ENCODE measurements at places on chromosomes 3 and 15. TPM values are rescaled to one million over a fixed set of nuclear protein-coding genes. Genes with fewer than 3 reads are reported as not detected.

Gene FANCD2OS
- 1.2 TPM for polyA plus RNA-seq

Gene FAM107A
- 4.1 TPM for polyA plus RNA-seq

Gene SLC24A5
- polyA plus RNA-seq, result 0.93 TPM

Gene CYP1A2
- polyA plus RNA-seq, result 0.24 TPM

Gene SLC38A3
- 9.6 TPM for polyA plus RNA-seq

Gene ATP13A5
- polyA plus RNA-seq, result not detected

Gene AP4E1
- 8.0 TPM for polyA plus RNA-seq

Gene TM6SF1
- 1.7 TPM for polyA plus RNA-seq

Gene COLQ
- 5.2 TPM for polyA plus RNA-seq

Gene AHSG
- polyA plus RNA-seq, result 0.38 TPM

Gene GALK2
- polyA plus RNA-seq, result 27.4 TPM

Gene GALNT15
- polyA plus RNA-seq, result 3.0 TPM

Gene SEMA3B
- 91.7 TPM for polyA plus RNA-seq

Gene CTXN2
- 0.18 TPM for polyA plus RNA-seq

Gene FBXO40
- polyA plus RNA-seq, result 0.03 TPM

Gene PRICKLE2
- polyA plus RNA-seq, result 17.4 TPM

Gene TICRR
- 8.6 TPM for polyA plus RNA-seq

Gene GOLGA6L9
- 6.5 TPM for polyA plus RNA-seq

Gene ALDH1A3
- polyA plus RNA-seq, result 4.2 TPM

Gene SMCO1
- not detected for polyA plus RNA-seq

Gene PLS1
- 33.6 TPM for polyA plus RNA-seq

Gene SPRED1
- polyA plus RNA-seq, result 39.2 TPM

Gene RBP2
- 0.13 TPM for polyA plus RNA-seq

Gene GNB4
- polyA plus RNA-seq, result 32.0 TPM

Gene MELTF
- polyA plus RNA-seq, result 2.1 TPM

Gene CA12
- 151 TPM for polyA plus RNA-seq

Gene TADA3
- polyA plus RNA-seq, result 61.6 TPM

Gene ST8SIA2
- polyA plus RNA-seq, result 5.0 TPM

Gene SAMMSON
- polyA plus RNA-seq, result not detected

Gene TEX9
- 27.8 TPM for polyA plus RNA-seq

Gene CAV3
- 0.29 TPM for polyA plus RNA-seq

Gene DAZL
- polyA plus RNA-seq, result not detected

Gene LRRN1
- polyA plus RNA-seq, result 17.5 TPM

Gene PPP1R14D
- polyA plus RNA-seq, result 0.55 TPM

Gene AMT
- 36.3 TPM for polyA plus RNA-seq
